Natural killer cell (primary cell): ENCODE measurements at places on chromosomes 11 and 22. TPM values are rescaled to one million over a fixed set of nuclear protein-coding genes. Genes with fewer than 3 reads are reported as not detected.

The OR4A15 gene
- not detected for total RNA-seq

The BRSK2 gene
- 0.14 TPM for total RNA-seq

The SELENOM gene
- total RNA-seq = 8.1 TPM

The OR8A1 gene
- total RNA-seq = not detected

The NCR3LG1 gene
- 6.3 TPM for total RNA-seq

The BIRC3 gene
- 14.2 TPM for total RNA-seq

The MIAT gene
- total RNA-seq = 75.3 TPM

The DRICH1 gene
- total RNA-seq = 2.3 TPM

The MMP27 gene
- total RNA-seq = not detected

The PIWIL4 gene
- total RNA-seq = 2.7 TPM

The OR51B4 gene
- total RNA-seq = not detected

The RAG2 gene
- total RNA-seq = not detected

The TSGA10IP gene
- total RNA-seq = not detected

The KRTAP5-10 gene
- total RNA-seq = not detected

The SPDYC gene
- not detected for total RNA-seq
